Mucosa of descending colon (tissue), 3 donors: ENCODE measurements at places on chromosomes 1 and 21. TPM values are rescaled to one million over a fixed set of nuclear protein-coding genes. Genes with fewer than 3 reads are reported as not detected.
A peak's percentile ranks its signal among the peaks of the same experiment; 100 is the strongest.

DNA sequence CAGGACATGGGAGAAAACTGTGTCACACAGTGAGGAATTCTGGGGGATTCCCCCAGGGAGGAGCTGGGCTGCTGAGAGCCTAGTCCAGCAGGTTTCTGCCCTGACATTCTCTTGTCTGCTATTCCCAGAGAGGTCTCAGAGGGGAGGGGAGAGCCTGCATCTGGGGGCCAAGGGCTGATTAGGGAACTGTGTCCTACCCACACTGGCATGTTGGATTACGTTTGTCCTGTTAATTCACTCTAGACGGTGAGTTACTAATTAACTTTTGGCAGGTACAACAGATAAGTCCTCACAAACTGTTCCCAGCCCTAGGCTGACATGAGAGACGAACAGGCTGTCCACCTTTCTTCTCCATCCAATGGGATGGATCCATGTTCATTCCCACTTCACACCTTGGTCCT is 2.6 kb upstream of the SH3BGRL3 start:
- DNase-seq = no peak

DNA sequence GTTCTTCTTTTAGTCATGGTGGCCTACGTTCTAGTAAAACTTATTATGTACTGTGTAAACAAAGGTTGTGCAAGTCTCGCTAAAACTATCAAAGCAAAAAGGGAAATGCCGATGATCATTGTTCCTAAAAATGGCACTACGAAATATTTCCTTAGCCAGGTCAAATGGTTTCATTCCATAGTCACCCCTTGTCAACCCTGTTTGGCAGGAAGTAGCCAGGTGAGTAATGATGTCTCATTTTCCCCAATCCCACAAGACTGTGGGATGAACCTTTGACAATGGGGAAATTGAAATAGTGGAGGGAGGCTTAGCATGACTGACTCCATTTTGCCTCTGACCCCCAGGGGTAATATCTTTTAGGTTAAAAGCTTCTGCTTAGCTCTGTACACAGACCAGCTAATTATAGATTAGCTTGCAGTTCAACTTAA is 5.6 kb upstream of the REN start:
- DNase-seq = no peak

- no peak for DNase-seq
Observed at GRCh38 chr1:224565186-224565585, 50.9 kb upstream of the CNIH3 start.

- DNase-seq = no peak
Observed at GRCh38 chr1:6211731-6212130, 5.8 kb downstream of the RNF207 start.

DNA sequence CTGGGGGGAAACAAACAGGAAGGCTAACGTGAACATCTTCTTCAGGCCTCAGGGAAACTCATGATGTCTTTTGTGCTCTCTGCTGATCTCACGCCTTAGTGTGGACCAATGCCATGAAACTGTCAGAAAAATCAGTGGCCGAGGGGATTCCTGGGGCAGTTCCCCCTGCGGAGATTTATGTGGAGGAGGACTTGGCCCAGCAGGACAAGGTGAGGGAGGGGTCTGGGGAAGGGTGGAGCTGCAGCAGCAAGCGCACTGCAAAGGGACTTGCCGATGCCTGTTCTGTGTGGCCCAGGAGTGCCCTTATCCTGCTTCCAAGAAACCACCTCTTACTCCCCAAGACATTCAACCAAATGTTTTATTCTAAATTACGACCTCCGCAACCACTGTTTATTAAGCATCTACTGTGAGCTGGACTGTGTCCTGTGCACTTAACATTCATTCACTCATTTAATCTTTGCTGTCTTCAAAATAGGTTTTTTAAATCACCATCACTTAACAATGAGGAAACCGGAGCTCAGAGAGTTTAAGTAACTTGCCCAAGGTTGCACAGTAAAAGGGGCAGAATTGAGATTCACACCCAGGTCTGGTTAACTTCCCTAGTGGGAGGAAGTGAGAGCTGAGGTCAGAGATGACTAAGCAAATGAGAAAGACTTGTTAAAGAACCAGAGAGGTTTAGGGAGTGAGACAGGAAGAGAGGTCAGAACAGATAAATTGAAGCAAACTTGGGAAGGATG is 49.7 kb downstream of the FHAD1 start:
- DNase-seq = no peak

- DNase-seq = no peak
Observed at GRCh38 chr1:91120936-91121335, 99.1 kb upstream of the ZNF644 start.

DNA sequence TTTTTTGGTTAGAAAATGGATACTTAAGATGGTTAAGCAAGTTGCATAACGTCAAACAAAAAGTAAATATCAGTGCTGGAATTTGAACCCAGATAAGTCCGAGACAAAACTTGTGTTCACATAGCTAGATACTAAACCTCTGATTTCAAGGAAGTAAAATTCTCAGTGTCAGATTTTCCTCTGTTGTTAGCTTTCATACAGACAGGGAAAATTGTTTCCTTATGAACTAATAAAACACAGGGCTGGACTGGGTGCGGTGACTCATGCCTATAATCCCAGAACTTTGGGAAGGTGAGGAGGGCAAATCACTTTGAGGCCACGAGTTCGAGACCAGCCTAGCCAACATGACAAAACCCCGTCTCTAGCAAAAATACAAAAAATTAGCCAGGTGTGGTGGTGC is 51.3 kb downstream of the PCNX2 start:
- DNase-seq = peak; percentile 73

DNA sequence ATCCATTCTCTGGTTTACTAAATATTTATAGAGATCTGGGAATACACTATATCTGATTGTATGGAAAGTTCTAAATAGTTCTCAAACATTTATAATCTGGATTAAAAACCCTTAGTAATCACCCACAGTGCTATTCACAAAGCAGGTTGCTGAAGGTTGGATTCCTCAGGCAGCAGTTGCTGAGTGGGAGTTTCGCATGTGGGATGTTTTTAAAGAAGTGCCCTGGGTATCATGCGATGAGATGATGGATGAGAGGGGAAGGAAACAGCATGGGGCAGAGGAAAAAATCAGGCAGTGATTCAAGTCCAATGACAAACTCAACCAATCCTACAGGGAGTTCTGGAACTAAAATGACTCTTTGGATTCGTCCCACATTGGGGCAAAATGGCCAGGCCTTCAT is 85.3 kb upstream of the GALNT2 start:
- DNase-seq = no peak

- no peak for DNase-seq
Observed at GRCh38 chr1:154129391-154129970, 25.4 kb downstream of the NUP210L start.

DNA sequence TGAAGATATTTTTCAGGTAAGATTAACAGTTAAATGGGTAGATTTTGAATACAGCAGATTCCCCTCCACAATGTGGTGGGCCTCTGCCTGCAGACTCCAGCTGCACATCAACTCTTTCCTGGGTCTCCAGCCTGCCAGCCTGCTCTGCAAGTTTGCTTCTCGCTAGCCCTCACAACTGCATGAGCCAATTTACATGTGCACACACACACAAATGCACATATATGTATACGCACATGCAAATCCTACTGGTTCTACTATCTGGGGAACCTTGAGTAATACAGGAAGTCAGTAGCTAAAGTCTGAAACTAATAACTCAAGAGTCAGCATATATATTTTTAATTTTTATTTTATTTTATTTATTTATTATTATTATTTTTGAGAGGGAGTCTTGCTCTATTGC is 34.8 kb upstream of the QSOX1 start:
- DNase-seq = no peak

DNA sequence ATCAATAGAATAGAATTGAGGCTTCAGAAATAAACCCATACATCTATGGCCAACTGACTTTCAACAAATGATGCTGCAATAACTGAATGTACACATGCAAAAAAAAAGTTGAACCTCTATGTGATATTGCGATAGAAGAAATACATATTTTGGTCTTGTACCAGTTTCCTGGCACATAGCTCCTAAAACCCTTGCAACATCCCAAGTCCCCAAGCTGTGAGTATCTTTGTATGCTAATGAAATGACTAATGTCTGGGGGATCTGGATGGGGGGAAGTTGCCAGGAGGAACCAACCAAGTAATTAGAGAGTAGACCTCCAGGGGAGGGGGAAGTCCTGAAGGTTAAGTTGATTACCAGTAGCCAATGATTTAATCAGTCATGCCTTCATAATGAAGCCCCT is 24.4 kb downstream of the BLZF1 start:
- no peak for DNase-seq

GRCh38 chr1:101566883-101567538 is 330.2 kb downstream of the S1PR1 start:
- no peak for DNase-seq

The CLDN14 gene
- total RNA-seq = not detected

- no peak for DNase-seq
Observed at GRCh38 chr1:10874351-10874750, 77.9 kb upstream of the CASZ1 start.

- no peak for DNase-seq
Observed at GRCh38 chr1:94025383-94026340, 95.3 kb downstream of the ABCA4 start.

The NHLH2 gene
- total RNA-seq = not detected

GRCh38 chr1:53294567-53294966 is 33.3 kb downstream of the LRP8 start:
- no peak for DNase-seq

GRCh38 chr1:89881415-89882058 is 60.7 kb downstream of the LRRC8D start:
- no peak for DNase-seq

- no peak for DNase-seq
Observed at GRCh38 chr1:172136925-172137324, 283.6 kb upstream of the C1orf105 start.

The ITPKB gene
- total RNA-seq = 11.7 TPM

DNA sequence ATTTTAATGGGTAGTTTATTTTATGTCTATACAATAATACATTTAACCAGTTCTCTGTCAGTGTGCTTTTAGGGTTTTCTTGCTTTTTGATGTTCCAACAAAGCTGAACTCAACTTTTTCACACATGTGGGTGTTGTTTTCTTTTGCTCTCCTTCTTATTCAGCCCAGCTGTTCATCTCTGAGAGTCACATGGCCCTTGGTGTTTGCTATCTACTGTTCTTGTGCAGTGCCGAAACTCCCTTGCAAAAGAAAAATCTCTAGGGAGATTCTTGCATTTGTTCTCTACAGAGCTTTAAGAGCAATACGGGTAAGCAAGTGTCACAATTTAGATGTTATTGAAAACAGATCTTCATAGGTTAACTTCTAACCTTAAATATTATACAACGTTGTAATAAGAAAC is 281.1 kb upstream of the CXADR start:
- no peak for DNase-seq

- no peak for DNase-seq
Observed at GRCh38 chr1:34975338-34975737, 9.8 kb downstream of the TMEM35B start.

DNA sequence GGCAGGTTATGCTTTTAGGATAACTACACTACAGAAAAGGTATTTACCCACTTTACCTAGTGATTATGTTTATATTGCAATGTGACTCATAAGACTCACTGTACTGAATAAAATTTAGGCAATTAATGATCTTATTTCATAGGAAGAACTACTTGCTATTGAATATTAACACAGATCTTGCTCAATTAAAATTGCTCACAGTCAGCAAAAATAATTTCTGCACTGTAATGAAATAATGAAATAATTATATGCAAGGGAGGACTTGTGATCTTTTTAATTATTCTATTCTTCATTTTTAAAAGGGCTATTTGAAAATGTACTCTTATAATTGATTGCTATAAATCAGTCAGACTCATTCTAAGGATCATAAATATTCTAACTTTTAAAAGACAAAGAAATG is 48.0 kb upstream of the FOXD3 start:
- no peak for DNase-seq

The IFI44 gene
- 15.6 TPM for total RNA-seq

The TENT5C gene
- total RNA-seq = 32.1 TPM

DNA sequence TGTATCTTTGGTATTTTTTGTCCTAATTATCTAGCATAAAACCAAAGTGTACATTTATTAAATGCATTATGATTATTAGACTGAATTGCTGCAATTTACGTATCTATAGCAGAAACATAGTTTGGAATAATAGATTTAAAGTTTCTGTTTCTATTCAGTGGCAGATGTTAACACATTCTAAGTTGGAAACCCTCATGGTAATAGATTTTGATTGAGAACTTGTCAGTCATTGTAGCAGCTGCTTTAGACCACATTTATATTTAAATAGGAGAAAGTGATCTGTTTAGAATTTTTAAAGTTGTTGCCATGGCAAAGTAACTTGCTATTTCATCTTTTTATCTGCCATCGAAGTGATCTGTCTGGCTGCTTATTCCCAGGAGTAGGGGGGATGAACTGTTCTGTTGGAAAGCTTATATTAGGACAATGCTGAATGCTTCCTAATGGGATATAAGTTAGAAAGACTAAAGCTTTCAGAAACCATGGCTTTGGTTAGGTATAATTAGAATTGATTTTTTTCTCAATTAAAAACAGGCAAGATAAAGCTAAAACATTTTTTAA is 61.6 kb downstream of the HS2ST1 start:
- DNase-seq = no peak

DNA sequence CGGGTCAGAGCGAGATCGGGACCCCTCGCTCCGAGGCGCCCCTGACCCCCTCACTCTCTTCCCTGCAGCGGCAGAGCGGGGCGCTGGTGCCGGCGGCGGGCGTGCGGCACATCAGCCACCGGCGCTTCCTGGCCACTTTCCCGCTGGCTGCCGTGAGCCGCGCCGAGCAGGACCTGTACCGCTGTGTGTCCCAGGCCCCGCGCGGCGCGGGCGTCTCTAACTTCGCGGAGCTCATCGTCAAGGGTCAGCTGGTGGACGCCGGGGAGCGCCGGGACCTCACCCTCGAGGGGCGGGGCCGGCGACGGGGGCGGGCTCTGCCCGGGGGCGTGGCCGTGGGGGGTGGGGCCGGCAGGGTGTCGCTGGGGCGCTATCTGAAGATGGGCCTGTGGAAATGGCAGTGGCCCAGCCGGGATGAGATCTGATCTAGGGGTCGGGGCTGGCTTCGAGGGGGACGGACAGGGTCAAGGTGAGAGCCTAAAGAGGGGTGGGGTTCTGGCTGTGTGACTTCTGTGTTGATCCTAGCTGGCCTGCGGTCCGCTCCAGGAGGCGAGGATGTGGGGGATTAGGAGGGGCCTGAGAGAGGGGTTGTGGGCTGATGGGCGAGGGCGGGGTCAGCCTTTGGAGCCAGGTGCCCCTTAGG is 23.6 kb downstream of the PTPRU start:
- peak; percentile 67 for DNase-seq

DNA sequence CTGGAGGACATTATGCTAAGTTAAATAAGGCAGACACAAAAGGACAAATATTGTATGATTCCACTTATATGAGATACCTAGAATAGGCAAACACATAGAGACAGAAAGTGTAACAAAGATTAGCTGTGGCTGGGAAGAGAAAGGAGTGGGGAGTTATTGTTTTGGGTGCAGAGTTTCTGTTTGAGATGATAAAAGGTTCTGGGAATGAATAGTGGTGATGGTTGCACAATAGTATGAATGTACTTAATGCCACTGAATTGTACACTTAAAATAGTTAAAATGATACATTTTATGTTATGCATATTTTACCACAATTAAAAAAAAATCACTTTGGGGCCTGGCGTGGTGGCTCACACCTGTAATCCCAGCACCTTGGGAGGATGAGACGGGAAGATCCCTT is 21.2 kb upstream of the ERO1B start:
- DNase-seq = no peak

GRCh38 chr1:29521438-29521715 is 285.1 kb downstream of the PTPRU start:
- DNase-seq = no peak
